ENCODE measurements at places on chromosomes 5 and 9. TPM values are rescaled to one million over a fixed set of nuclear protein-coding genes. Genes with fewer than 3 reads are reported as not detected.

GRCh38 chr5:121731377-121731776, 120.3 kb upstream of the FTMT start:
- no peak for DNase-seq

Gene DDX4
- total RNA-seq: not detected

Gene CATSPER3
- 0.13 TPM for total RNA-seq

GRCh38 chr9:117278471-117279035, 136.3 kb downstream of the ASTN2 start:
- no peak for DNase-seq

DNA sequence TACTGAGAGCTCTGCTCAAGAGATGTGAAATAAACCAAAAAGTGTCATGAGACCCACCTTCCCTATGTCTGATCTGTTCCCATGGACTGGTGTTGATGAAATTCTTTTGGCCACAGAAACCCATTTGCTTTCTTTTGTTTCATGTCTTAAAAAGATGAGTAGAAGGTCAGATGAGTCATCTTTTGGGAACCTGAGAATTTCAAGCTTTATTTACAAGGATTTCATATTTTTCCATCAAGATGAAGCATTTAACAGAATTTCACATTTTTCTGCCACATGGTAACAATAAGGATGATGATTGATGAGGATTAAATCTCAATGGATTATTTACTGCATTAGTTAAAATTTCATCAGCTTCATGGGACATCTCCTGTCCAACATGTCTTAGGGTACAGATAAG, 337.8 kb downstream of the DEPDC1B start:
- DNase-seq: peak; percentile 60

GRCh38 chr5:43036856-43037635, 3.1 kb downstream of the ANXA2R start:
- DNase-seq: no peak

Gene FRMD3
- total RNA-seq: 6.6 TPM

DNA sequence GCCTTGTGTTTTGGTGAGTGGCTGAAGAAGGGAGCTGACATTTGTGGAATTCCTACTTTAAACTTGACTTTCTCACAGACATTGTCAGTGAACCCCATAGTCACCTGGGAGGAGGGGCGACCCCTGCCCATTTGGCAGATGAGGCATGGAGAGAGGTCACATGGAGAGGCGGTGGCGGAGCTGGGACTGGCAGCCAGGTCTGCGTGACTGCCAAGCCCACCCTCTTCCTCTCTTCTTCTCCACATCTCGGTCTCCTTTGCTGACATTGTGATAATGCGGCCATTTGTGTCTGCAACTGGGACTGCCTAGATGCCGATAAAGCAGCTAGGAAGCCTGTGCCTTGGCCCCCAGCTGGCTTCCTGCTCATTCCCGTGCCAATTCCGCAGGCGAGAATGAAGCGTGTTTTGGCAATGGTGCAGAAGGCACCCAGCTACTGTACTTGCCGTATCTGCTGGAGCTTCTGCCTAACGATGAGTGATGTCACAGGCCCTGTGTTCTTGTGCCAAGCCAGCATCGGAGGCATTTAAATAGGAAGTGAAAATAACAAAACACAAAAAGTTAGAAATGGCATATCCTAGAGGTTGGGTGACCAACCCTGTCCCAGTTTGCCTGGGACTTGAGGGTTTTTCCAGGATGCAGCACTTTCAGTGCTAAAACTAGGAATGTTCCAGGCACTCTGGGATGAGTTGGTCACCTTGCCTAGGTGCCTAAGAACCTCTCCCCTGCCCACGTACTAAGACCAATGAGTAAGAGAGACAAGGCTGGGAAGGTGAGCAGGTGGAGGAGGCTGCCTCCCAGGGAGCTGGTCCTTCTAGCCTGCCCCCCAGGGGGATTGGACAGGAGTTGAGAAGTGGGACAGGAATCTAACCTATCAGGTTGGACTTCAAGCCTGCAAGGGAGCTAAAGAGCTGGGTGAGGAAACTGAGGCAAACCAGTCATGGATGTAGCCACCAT, 23.6 kb downstream of the OLFML2A start:
- no peak for DNase-seq

DNA sequence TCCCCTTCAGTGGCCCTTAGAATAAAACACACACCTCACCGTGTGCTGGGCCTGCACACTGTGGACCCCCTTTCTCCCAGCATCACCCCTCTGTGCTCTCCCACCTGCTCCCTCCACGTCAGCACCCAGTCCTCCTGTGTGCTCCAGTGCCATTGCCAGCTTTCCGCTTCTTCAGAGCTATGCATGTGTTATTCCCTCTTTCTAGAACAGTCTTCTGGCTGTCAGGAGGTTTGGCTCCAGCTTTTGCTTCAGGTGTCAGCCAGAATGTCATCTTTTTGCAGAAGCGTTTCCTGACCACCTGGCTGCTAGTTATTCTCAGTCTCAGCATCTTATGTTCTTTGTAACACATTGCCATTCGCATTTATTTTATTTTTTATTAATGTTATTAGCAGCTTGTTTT, 119.7 kb downstream of the TLE4 start:
- no peak for DNase-seq

DNA sequence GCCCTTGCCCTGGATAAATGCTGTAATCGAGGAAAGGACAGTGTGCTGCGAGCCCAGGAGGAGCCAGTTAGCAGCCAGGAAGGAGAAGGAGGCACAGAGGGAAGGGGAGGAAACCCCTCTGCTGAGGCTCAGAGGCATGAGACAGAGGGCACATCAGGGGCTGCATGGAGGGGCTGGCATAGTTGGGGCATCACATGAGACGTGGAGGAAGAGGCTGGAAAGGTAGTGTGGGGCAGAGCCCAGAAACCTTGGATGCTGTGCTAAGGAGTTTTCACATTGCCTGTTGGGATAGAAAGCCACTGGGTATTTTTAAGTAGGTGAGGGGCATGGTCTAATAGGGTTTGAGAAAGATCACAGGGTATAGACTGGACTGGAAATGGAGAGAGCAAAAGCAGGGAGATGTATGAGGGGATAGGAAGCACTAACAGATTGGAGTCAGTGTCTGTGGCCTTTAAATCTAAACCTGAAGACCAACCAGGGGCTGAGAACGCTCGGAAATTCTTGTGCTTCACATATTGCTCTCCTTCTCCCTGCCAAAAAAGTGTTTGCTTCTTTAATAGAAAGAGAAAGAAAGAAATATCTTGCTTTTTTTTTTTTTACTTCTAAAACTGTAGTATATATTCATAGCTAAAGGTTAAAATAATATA, 33.0 kb upstream of the ANGPTL2 start:
- no peak for DNase-seq

Gene JADE2
- 33.5 TPM for total RNA-seq

GRCh38 chr5:152290181-152290580, 114.9 kb downstream of the NMUR2 start:
- DNase-seq: no peak

DNA sequence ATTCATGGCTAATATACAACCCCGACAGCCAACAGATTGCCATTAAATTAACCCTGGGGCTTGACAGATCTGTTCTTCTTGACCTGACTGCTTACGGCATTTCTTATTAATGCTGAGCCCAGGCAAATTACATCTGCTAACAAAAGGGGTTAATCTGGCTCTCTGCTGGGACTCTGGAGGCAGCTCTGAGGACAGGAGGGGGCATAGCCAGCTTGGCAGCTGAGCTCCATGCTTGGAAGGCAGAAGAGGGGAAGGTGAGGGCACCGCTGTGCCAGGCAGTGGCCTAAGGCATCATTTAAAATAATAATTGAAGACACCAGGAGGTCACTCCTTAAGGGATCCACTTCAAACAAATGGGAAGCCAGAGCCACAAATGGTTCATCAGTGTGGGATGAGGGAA, 126.0 kb upstream of the GPR151 start:
- no peak for DNase-seq

- no peak for DNase-seq
These were observed 43.4 kb downstream of the TRIM36 start for GRCh38 chr5:115126303-115126702.
